Sciatic nerve (tissue), 2 donors: ENCODE measurements at places on chromosomes 2 and 18.

- no peak for DNase-seq
Observed at GRCh38 chr2:120369250-120369649, 23.3 kb downstream of the INHBB start.

DNA sequence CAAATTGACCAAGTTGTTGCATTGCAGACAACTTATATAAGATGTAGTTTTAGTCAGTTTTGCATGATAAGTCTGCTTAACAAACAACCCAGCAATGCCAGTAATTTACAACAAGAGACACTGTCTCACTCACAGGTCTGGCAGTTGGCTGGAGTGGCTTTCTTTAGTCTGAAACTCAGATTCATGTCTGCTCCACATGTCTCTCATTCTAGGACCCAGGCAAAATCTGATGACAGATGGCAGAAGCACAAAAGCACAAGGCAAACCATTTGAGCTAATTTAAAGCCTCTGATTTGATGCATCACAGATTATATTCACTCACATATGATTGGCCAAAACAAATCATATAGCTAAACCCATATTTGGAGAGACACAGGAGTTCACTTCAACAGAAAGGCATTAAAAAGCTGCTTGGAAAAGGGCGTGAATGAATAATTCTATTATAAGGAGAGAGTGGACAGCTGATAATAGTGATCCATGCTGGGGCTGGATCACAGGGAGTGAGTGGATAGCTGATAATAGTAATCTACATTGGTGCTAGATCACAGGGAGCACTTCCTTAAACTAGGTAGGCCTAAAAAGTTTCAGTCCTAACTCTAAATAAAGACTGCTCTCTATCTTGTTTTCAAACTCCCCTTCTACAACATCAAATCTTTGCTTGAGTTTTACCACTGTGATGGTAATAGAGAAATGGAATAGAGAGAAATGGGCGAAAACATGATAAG is 593.2 kb upstream of the ZNF804A start:
- DNase-seq = no peak

DNA sequence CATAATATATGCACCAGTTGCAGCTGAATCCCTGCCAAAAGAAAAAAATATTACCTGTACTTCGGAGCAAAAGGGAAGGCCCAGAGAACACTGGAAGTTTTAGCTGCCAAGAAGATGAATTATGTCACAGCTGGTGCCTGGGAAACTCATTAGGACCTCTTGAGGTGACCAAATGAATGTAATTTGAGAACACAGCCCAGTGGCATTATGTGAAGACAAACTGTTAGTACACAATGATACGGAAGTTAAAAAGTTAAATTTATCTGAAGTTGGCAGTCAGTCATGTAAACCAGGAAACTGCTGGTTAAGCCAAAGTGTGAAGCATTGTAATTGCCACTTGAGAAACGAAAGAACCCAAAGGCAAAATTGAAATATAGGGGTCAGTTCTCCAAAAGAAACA is 80.7 kb downstream of the EML4 start:
- DNase-seq = no peak

DNA sequence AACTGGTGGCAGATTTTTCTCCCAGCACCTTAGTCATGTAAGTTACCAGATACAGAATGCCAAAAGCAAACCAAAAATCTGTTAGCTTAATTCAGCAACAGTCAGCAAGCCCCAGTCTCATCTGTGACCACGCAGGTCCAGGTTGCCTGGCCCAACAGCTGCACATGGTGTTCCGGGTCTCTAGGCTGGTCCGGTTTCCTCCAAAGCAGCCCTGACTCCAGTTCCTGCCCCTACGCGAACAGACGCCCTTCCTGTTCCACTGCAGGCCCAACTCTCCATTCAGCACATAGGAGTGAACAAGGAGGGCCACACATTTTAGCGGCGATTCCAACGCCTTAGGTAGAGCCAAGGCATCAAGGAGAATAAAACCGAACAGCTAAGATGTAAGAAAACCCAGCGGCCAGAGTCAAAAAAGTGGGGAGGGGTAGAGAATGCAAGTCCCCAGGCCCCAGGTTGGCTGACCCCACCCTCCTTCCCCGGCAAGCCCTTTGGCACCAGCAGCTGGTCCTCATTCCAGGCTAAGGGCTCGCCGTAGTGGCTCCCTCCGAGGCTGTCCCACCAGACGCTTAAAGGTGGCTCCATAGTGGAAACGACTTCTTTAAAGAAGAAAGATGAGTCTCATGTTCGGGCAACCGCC is 1.5 kb downstream of the STK25 start:
- DNase-seq = no peak

GRCh38 chr2:129726216-129726615 is 253.2 kb upstream of the RAB6C start:
- DNase-seq = no peak

DNA sequence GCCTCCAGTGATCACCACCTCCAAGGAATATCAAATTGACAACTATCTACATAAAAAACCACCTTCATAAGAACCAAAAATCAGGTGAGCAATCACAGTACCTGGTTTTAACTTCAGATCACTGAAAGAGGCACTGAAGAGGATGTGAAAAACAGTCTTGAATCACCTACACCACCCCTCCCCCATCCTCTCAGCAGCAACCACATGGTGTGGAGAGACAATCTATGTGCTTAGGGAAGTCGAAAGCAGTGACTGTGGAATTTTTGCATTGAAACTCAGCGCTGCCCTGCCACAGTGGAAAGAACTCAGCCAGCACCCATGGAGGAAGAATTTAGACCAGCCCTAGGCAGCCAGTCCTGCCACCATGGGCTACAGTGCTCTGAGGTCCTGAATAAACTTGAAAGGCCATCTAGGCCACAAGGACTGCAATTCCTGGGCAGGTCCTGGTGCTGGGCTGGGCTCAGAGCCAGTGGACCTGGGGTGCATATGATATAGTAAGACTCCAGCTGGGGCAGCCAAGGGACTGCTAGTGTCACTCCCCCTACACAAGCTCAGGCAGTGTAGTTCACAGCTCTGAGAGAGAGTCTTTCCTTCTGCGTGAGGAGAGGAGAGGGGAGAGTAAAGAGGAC is 75.6 kb downstream of the ATL2 start:
- DNase-seq = no peak

DNA sequence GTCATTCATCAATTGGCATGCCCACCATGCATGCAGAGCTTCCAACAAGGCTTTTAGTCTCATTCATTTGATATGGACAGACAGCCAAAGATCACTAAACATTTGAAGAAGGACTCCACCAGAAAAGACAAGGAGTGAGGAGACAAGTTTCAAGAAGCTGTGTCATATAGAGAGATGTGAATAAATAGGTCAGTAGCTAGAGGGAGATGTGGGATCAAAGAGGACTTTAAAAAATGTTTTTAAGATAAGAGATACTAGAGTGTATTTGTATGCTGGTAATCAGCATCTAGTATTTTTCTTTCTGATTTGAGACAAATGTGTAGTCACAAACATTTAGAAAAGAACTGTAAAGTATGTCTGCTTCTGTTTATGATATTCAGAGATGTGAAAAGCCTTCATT is 48.5 kb downstream of the ANTXR1 start:
- DNase-seq = no peak

GRCh38 chr2:96679848-96680247 is 37.3 kb downstream of the FER1L5 start:
- DNase-seq = no peak

GRCh38 chr2:37250869-37251740 is 19.6 kb downstream of the NDUFAF7 start:
- DNase-seq = no peak

DNA sequence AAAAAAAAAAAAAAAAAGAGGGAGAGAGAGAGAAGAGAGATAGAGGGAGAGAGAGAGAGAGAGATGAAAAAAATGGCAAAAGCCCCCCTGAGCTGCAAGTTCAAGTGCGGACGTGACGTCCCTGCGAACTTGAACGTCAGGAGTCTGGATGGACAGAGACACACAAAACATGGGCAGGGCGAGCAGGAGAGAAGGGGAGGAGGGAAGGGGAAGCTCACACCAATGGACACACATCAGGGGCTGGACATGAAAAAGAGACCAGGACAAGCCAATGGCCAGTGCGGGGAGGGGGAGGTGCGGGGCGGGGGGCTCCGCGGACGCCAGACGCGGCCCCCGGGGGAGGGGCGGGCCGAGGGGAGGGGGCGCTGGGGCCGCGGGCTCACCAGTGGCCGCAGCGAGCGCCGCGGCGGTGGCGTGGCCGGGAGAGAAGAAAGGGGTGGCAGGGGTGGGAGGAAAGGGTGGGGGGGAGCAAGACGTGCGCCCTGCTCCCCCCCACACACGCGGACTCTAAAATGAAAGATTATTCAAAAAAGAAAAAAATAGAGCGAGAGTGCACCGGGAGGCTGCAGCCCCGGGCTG is at the start of gene BCL11A:
Gene BCL11A, minus strand, starts transcription at position 160 of the 579 bp plus-strand sequence. CDS start 384 bp downstream, outside the sequence.
- DNase-seq = no peak

DNA sequence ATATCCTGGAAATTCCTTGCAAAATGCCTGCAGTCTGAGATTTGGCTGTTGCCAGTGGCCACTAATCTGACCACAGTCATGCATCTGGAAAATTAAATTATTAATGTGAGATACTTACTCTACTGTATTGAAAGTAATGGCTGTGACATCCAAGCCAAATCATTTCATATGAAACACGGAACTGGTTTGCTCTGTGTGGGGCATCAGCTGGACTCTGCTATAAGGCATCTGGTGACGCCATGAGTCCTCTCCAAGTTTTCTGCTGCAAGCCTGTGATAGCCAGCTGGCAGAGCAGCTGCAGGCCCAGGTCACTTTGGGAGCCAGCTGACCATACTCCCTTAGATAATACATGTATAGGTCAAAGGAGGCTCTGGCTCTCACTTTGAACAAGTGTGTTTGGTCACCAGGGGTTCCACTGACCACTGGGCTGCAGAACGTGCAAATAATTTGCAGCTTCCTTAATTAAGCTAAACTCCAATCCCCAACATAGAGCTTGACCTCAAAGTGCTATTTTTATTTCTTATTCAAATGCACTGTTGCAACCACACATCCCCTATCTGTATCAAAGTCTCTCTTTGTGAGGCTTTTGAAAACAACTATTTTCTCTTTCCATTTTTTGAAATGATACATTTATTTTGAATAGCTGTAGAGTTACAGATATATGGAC is 152.9 kb downstream of the NCKAP5 start:
- DNase-seq = no peak

GRCh38 chr2:226677080-226677479 is 122.5 kb downstream of the IRS1 start:
- DNase-seq = no peak

DNA sequence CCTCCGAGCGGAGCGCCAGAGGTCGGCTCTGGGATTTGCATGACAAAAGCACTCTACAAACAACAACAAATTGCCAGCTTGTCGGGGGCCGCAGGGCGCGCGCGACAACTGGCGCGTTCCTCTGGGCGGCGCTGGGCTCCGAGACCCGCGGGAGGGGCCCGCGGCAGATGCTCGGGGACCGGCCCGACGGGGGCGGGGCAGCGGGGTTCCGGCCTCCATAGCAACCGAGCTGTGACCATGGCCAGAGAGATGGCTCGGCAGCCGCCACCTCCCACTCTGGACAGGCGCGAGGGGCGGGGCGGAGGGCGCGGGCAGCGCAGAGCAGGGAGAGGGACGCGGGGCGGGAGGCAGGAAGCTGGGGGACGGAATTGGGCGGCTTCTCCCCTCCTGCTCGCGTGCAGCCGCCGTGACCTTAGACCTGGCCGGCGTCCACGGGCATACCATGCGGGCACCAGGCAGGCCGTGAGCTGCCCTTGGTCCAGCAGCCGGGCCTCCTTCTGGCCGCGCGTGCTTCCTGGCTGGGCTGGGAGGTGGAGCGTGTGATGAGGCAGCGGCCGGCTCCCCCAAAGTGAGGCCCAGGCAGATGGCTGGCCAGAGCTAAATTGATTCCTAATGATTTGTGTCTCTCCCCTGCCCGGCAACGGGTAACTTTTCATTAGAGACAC is 171.5 kb downstream of the CELF4 start:
- DNase-seq = peak; percentile 83

GRCh38 chr2:21404827-21405625 is 281.3 kb downstream of the TDRD15 start:
- DNase-seq = no peak

GRCh38 chr18:48792141-48792540 is 158.6 kb downstream of the SMAD7 start:
- DNase-seq = peak; percentile 33

GRCh38 chr2:237790353-237790752 is 8.2 kb upstream of the RBM44 start:
- DNase-seq = no peak

GRCh38 chr2:240355962-240356361 is 79.5 kb upstream of the GPC1 start:
- DNase-seq = peak; percentile 45

DNA sequence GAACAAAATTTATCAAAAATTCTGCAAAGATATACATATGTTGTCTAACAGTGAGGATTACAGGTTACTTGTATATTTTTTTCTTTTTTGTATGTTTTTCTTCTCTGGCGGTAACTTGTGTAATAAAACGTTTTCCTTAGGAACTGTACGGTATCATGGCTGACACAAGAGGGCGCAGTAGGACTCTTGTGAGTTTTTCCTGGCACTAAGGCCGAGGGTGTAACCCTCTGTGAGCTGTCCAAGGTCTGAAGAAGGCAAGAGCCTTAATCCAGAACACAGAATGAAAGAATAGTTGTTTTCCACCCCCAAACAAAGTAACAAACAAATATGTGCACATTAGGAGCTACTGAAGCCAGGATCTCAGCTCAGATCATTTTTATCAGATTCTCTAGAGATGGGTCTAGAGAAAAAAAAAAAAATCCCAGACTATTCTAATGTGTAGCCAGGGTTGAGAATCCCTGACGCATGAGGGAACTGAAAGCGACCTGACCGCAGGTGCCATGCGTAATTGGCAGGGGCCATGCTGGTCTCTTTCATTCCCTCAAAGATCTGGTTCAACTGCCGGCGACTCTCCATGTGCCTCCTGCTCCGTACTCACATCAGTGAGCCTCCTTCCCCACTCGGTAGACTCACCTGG is 27.0 kb downstream of the TMEM200C start:
- DNase-seq = peak; percentile 82

DNA sequence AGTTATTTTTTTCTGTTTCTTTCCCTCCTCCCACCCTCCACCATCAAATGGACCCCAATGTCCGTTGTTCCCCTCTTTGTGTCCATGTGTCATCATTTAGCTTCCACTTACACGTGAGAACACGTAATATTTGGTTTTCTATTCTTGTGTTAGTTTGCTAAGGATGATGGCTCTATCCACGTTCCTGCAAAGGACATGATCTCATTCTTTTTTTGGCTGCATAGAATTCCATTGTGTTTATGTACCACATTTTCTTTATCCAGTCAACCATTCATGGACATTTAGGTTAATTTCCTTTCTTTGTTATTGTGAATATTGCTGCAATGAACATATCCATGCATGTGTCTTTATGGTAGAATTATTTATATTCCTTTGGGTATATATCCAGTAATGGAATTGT is 91.3 kb upstream of the TNP1 start:
- DNase-seq = no peak

GRCh38 chr2:227903381-227903780 is 31.9 kb downstream of the DAW1 start:
- no peak for DNase-seq

- no peak for DNase-seq
Observed at GRCh38 chr2:38653715-38654527, 12.0 kb upstream of the GALM start.

GRCh38 chr2:134148843-134149472 is 104.9 kb upstream of the MGAT5 start:
- no peak for DNase-seq
